Mesothelial cell of epicardium (in vitro differentiated cells): ENCODE measurements at places on chromosomes 11 and 22.

DNA sequence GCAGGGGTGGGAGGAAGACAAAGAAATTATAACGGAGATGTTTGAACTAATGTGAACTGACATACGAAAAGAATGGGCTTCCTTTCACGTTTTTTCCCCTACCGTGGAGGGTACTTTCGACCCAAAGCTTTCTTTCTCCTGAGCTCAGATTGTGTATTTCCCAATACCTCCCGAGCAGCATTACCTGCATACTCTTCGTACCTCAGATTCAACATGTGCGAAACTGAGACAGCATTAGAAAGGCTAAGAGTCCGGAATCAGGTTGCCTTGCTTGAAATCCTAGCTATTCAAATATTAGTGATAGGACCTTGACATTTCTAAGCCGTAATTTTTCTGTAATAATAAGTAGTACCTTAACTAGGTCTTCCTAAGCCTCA lies 778 bp upstream of the PAK1 start:
- no peaks in the 10 kb centered on the region for H3K36me3 ChIP-seq
- no peak for DNase-seq
- peaks cover 36% of the 10 kb centered on the region for H3K4me1 ChIP-seq
- peak overlapping the region; percentile 82 for H3K4me3 ChIP-seq
- peak overlapping the region; percentile 99 for H3K27ac ChIP-seq

- peaks cover 9% of the 10 kb centered on the region for H3K4me1 ChIP-seq
- H3K27ac ChIP-seq, result no peak overlapping the region
- no peaks in the 10 kb centered on the region for H3K36me3 ChIP-seq
- peaks cover 33% of the 10 kb centered on the region for H3K27me3 ChIP-seq
- DNase-seq, result no peak
These were observed 11.3 kb upstream of the CCDC86 start for GRCh38 chr11:60830478-60831142.

DNA sequence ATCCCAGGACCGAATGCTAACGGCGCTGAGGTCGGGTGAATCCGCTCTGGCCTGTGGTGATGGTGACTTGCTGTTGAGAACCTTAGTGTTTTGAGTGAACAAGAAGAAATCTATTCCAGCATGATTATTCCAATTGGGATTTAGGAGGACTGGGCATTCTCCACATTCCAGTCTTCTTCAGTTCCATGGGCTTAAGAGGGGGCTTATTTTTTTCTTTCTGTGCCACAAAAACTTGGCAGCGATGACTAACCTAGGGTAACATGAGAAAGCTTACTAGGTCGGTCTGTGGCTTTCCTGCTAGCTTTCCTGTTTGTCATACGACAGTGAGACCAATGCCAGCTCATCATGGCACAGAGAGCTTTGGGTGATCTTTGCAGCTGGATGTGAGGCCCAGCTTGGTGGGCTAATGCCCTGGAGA lies 62.9 kb upstream of the ATXN10 start:
- no peak for DNase-seq
- no peak overlapping the region for H3K27ac ChIP-seq
- H3K27me3 ChIP-seq, result no peaks in the 10 kb centered on the region
- H3K36me3 ChIP-seq, result no peaks in the 10 kb centered on the region
- H3K4me3 ChIP-seq, result no peak overlapping the region

DNA sequence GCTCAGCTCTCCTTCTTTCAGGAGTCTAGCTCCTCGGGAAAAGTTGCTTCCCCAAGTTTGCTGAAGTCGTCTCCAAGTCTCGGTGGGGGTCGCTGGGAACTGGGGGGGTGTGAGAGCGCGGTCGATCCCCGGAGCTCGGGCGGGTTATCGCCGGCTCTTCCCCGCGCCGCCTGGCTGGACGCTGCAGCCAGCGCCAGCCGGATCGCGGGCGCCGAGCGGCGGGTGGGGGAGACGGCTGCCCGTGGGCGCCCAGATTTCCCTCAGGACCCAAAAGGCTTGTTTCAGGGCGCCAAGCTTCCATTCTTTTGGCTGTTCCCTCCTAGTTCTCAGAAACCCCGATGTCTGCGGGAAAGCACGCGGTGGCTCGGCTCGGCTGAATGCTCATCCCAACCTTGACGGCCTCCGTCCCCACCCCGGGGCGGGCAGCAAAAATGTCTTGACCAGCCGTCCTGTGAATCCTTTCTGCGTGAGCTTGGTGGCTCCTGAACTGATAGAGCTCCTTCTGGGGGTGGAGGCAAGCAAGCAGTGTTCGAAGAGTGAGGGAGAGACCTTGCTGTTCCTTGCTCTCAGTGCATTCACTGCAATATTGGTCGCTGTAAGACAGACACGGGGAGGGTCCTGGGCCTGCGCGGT lies 1.7 kb downstream of the ZBTB16 start:
- no peak overlapping the region for H3K27ac ChIP-seq
- no peaks in the 10 kb centered on the region for H3K36me3 ChIP-seq
- no peak for DNase-seq
- peaks cover 14% of the 10 kb centered on the region for H3K4me1 ChIP-seq

DNA sequence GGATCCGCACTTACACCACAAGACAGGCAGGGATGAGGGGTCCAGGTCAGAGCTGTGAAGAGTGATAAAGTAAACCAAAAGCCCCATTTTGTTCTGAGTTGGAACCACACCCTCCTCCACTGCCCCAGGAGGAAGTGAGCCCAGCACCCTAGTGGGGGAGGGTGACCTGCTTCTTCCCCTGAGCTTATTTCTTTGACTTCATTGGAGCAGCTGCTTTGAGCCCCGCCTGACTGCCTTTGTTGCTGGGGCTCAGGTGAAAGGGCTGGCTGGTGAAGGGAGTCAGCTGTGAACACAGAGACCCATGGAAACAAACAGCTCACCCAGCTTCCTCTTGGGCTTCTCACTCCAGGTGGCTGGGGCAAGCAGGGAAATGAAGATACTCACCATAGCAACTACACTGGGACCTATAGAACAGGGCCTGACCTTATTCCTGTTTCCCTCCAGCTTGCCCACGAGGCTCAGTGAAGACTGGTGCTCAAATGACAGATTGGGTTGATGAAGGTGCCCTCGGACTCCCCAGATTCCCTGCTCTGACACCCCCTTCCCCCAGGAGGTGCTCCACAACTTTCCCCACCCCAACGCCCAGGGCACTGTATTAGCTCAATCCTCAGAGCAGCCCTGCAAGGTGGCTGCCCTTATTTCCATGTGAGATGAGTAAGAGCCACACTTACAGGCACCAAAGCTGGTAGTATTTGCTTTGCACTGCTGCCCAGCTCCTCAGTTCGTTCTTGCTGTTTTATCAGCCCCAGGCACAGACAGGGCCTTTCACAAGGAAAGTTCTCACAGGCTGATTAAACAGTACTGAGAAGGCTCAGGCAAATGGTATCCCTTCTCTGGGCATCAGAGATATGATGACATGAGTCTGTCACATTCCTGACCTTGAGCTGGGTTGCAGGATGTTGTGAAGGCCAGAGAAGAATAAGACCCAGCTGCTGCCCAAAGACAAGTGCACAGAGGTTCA lies 2.4 kb downstream of the UCP2 start:
- H3K36me3 ChIP-seq, result peaks cover 18% of the 10 kb centered on the region
- no peak overlapping the region for H3K4me3 ChIP-seq
- peaks cover 25% of the 10 kb centered on the region for H3K4me1 ChIP-seq
- peaks cover 8% of the 10 kb centered on the region for H3K27me3 ChIP-seq
- DNase-seq, result no peak
- H3K27ac ChIP-seq, result no peak overlapping the region

GRCh38 chr11:8838248-8838647 lies 72.7 kb upstream of the AKIP1 start:
- no peak for DNase-seq
- no peak overlapping the region for H3K27ac ChIP-seq
- peaks cover 10% of the 10 kb centered on the region for H3K36me3 ChIP-seq
- H3K4me1 ChIP-seq, result peaks cover 38% of the 10 kb centered on the region
- H3K4me3 ChIP-seq, result no peak overlapping the region

- peak overlapping the region; percentile 99 for H3K4me3 ChIP-seq
- peak overlapping the region; percentile 95 for H3K27ac ChIP-seq
- peaks cover 2% of the 10 kb centered on the region for H3K4me1 ChIP-seq
- H3K36me3 ChIP-seq, result no peaks in the 10 kb centered on the region
- DNase-seq, result no peak
These were observed 30.0 kb upstream of the WNT11 start for GRCh38 chr11:76236092-76236999.

DNA sequence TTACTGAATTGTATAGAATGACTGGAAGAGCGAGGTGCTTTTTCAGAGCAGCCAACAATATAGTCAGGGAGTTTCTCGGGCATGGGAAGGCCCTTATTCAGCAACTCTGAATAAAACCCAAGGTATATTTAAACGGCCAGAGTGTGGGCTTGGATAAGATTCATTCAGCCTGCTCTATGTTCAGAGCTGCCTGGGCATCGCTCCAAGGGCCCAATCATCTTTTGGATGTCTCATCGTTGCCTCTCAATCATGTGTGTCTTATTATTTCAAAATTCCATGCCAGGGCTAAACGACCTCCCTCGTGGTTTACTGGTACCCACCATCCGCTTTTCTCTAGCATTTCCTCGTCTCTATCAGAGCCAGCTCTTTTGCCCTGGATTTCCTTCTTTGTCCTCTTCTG lies 19.5 kb upstream of the NTM start:
- H3K4me1 ChIP-seq, result peaks cover 2% of the 10 kb centered on the region
- no peaks in the 10 kb centered on the region for H3K36me3 ChIP-seq
- H3K27ac ChIP-seq, result no peak overlapping the region
- no peak overlapping the region for H3K4me3 ChIP-seq
- DNase-seq, result no peak

DNA sequence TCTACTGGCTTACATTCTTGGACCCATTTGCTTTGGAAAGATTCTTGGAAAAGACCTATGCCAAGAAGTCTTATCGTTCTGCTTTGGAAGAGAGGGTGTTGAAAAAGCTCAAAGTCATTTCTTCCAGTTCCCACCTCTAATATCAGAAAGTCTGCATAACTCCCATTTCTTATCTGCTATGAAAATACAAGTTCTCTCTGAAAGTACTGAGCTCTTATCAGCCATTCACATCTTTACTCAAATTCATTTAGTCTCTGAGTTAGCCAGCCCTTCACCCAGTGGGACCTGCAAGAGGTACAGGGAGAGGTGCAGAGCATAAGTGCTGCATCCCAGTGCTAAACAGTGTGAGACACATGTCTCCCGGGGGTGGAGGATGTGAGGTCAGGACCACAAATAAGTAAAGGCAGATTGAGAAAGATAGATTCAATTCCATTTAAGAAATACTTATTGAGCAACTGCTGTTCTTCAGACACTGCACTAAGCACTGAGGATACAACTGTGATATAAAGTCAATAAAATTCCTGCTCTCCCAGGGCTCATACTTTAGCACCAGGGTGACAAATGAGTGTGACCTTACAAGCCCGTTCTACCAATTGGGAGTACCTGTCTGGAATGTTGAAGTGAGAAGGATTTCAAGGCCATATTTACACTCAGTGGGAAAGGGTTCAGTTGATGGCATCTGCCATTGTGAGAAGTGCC lies 76.7 kb downstream of the PISD start:
- no peak for DNase-seq
- H3K27ac ChIP-seq, result peak overlapping the region; percentile 52
- peaks cover 12% of the 10 kb centered on the region for H3K36me3 ChIP-seq
